Stimulated activated CD4-positive, alpha-beta T cell treated with anti-CD3 and anti-CD28 coated beads, Interleukin-15, amount 100 ng/mL, for 1 hour (primary cell): ENCODE measurements at places on chromosomes 11 and 22.

GRCh38 chr11:107018219-107018901 is at the start of gene GUCY1A2:
GUCY1A2 (minus strand) TSS chr11:107018476; CDS start chr11:107018055, 421 bp downstream.
- DNase-seq, result no peak

- no peak for DNase-seq
These were observed 431.9 kb downstream of the MIAT start for GRCh38 chr22:27089264-27089663.

DNA sequence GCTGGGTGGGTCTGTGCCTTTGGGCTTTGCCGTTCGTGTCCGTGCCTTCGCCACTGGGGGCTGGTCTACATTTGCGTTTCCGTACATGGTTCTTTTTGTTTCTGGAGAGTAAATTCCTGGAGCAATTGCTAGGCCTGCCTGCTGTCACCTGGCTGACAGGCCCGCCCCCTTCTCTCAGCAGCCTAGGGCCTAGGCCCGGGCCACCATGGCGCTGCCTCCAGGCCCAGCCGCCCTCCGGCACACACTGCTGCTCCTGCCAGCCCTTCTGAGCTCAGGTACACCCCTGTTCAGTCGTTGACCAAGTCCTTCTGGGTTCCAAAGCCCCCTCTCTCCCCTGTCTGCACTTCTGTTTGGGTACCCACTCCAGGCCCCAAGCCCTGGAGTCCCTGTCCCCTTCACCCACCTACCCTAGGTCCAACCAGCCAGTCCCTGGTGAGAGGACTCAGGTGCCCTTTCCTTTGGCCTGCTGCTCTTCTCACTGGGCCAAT is 649 bp downstream of the TMEM25 start:
- peak; percentile 5 for DNase-seq

DNA sequence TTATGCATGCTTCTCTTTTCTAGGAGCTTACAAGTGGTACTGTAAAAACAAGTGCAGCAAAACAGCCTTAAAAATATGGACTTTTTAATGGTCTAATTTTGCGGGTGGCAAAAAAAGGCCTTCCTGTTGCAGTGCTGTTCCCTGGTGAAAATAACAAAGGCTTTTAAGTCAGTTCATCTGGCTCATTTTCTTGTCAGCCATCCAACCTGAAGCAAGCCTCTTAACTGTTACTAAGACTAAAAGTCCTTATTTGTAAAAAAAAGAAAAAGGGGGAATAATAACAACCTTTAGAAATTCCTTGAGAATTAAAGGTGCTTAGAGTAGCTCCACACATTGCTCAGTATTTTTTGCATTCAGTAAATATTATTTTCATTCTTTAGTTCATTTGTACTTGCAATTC is 200.5 kb upstream of the CHORDC1 start:
- DNase-seq, result no peak

DNA sequence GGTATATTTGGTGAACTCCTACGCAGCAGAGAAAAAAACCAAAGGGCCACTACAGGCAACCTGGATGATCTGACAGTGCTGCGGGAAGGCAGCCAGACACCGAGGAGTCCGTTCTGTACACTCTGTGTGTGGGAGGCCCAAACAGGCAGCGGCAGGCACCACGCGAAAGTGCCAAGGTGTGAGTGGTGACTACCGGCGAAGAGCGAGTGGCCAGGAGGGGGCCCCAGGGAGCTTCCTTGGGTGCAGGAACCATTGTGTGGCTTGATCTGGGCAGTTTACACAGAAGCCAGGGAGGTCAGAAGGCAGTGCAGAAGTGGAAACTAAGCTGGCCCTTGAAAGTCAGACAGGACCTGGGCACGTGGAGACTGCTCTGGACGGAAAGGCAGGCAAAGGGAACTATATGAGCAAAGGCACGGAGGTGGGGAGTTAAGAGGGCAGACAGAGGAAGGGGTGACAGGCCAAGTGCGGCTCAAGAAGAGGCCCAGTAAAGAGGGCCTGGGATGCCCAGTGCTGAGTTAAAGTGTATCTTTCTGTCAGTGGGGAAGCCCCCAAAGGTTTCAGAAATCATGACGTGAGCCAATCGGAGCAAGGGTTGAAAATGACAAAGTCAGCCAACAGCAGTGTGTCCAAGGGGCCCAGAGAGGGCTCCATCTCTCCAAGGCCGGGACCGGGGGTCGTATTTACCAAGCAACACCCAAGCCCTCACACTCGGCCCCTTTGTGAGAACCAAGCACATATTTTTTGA is 10.6 kb downstream of the TMEM184B start:
- no peak for DNase-seq

DNA sequence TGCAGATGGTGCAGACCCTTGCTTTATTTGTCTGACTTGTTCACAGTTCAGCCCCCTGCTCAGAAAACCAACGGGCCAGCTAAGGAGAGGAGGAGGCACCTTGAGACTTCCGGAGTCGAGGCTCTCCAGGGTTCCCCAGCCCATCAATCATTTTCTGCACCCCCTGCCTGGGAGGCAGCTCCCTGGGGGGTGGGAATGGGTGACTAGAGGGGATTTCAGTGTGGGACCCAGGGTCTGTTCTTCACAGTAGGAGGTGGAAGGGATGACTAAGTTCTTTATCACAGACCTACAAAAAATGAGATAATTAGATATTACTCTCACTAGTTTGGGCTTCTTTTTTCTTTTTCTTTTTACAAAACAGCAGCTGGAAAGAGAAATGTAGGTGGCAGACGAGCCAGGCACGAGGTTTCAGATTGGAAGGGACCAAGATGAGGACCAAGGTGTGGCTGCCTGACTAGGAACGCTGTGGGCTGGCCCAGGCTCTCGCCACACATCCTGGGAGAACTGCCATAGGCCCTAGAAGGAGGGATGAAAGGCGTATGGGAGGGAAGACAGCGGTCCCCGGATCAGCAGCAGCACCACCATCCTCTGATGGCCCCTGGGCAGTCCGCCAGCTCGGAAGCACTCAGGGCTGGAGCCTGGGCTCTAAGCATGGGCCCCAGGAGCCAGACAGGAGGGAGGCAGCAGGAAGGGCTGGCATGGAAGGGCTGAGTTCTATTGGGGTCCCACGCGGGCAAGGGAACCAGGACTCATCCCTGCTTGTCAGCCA is 14.2 kb downstream of the TXN2 start:
- no peak for DNase-seq

DNA sequence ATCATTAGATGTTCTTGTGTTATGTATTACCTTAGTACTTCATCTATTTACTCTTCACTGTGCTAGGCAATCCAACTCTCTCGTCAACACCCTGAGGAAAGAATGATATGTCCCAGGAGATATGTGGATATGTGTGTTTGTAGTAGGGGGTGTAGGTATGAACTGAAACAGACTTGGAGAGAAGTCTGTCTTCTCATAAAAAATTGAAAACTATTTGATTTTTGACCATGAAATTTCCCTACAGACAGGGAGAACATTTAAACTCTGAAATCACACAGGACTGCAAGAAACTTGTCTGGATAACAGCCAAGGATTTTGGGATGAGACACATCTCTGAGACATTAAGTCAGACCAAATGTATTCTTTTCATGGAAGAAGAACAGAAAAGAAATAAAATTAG is 967.0 kb upstream of the FAT3 start:
- no peak for DNase-seq

DNA sequence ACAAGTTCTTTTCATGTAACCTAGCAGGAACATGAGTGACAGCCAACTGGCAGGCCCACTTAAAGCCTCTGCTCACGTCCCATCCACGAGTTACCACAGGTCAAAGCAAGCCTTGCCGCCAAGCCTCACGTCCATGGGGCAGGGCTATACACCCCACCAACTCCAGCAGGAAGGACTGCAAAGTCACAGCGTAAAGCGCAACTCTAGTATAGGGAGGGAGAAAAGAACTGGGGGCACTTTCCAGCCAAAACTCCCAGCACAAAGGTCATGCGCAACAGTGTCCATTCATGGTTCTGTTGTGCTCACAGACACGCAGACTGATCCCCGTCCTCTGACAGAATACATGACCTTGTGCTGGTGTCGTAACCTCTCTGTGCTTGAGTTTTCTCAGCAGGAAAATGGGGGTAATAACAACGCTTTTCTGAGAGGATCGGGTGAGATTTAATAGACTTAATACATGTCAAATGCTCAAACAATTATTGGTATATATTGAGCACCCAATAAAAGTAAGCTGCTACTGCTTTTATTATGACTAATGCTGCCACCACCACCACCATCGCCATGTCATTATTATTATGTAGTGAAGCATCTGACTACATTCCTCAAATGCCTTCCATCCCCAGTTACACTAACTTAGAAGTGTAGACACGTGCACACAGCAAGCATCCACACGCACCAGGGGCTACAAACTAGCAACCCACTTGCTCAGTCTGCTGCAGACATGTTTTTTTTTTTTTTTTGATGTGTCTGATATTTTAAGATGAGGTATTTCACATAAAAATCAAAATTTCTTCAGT is 104.4 kb upstream of the PARVA start:
- DNase-seq, result no peak

DNA sequence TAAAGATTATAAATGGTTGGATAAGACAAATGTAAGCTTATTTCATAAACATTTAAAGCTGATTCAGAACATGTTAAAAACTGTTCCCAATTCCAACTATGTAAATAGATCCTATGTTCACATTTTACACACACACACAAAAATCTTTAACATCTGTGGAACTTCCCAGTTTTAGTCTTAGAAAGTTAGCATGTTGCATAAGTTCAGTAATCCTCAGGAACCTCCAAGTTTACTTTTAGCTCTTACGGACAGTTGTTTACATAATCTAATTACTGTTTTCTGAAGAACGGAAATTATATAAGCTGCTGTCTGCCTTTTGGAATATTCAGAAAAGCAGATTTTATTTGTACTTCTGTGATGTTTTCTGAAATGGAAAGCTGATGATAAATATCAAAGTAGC is 53.3 kb downstream of the PANX1 start:
- DNase-seq, result no peak

- no peak for DNase-seq
These were observed 39.5 kb upstream of the ADA2 start for GRCh38 chr22:17258788-17259148.

DNA sequence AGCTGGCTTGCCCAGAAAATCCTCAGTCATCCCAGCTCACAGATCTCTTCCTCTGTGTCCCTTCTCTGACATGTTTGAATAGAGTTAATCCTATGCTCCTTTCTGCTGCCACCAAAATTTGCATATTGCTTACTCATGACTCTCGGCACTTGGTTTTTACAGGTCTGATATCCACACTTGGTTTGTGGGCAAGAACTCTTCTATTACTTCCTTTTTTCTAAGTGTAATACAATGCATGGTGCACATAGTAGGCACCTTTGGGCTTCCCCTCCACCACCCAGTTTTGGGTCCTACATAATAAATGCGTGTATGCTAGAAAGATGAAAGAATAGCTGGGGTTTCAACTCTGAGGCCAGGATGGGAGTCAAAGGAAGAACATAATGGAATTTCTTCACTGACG is 69.7 kb upstream of the GRK3 start:
- DNase-seq, result no peak

- DNase-seq, result no peak
These were observed 19.9 kb upstream of the MYOD1 start for GRCh38 chr11:17699147-17700114.
